ENCODE measurements at places on chromosomes 5 and 9.

GRCh38 chr5:172528440-172528839, 74.1 kb upstream of the SH3PXD2B start:
- no peak for DNase-seq

GRCh38 chr5:151318850-151319732, 15.5 kb upstream of the SLC36A3 start:
- DNase-seq, result peak; percentile 5

- no peak for DNase-seq
Observed at GRCh38 chr5:83085106-83085505, 7.8 kb downstream of the XRCC4 start.

DNA sequence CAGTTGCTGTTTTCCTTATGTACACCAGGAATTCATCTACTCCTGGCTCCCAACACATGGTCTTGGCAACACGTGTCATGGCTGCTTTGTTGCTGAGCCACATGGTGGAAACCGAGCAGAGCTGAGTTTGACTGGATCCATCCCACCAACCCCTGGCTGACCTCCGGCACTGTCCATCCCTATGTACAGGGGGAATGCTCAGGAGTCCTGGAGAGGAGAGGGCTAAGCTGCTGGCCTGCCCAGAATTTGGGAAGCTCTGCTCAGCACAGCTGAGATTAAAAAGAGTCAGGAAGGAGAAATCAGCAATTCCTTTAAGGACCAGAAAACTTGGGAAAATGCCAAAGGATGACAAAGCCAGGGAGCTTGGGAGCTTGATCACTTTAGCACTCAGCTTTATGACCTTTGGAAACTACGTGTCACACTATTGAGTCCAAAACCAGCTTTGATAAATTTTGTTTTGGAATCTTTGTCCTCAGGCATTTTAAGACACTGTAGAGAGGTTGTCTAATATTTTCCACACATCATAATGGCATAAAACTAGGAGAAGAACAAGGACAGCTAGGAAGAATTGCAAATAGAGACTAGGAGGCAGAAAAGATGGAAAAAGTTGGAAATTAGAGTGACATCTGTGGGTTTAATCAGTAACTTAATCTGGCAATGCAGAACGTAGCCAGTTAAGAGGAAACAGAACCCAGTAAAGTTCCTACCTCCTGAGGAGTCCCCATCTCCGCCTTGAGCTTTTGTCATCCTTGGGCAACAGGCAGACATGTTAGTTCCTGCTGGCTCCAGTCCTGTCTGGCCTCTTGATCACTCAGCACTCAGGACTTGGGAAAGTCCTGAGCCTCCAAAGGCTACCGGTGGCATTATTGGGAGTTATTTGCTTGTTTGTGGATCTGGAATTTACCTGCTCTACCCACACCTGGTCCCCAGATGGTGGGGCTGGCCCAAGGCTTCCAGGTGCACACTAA, 62.5 kb upstream of the PLPP1 start:
- no peak for DNase-seq

DNA sequence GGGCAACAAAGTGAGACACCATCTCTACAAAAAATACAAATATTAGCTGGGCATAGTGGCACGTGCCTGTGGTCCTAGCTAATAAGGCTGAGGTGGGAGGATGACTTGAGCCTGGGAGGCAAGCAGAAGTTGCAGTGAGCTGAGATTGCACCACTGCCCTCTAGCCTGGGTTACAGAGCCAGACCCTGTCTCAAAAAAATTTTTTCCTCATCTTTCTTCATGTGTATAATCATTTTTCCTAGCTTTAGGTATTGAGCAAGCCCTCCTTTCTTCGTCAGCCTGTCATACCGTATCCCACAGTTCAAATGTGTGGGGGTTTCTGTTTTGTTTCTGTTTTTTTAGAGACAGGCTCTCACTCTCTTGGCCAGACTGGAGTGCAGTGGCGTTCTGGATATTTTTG, 41.3 kb downstream of the EHMT1 start:
- DNase-seq, result no peak

GRCh38 chr9:38075272-38075671, 6.2 kb upstream of the SHB start:
- DNase-seq, result no peak

DNA sequence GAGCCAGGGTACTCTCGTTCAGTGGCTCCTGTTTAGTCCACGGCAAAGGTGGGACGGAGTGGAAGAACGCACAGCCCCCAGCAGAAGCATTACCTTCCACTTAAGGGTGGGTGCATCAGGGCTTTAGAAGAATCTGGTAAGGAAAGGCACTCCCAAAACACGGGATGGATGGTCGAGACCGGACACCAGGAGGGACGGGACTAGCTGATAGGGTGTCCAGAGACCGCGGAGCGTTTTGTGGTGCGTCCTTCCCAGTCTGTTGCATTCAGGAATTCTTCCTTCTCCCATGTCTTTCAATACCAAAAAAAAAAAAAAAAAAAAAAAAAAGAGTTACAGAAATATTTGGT, 545 bp upstream of the CTSV start:
- peak; percentile 14 for DNase-seq

GRCh38 chr5:140356853-140357725, 2.9 kb upstream of the SLC4A9 start:
- DNase-seq, result no peak

DNA sequence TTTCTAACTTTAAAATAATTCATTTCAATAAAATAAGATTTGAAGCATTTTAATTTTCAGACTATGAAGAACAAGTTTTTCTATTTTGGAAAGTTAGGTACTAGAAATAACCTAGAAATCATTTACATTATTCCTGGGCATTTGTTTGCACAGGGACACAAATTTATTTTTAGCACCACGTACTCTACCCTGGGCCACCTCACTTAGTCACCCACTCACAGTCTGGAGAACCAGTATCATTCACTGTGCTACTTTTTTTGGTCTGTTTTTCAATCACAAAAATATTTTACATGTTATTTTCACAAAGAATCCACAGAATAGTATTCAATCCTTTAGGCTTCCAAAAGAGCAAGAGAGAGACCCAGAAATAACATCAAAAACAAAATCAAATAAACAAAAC, 128.6 kb upstream of the ACOT12 start:
- no peak for DNase-seq

- DNase-seq, result no peak
Observed at GRCh38 chr5:157594675-157595459, 19.3 kb upstream of the ADAM19 start.

- peak; percentile 65 for DNase-seq
Observed at GRCh38 chr5:53381-54174, 38.4 kb upstream of the PLEKHG4B start.

Data from NCI-H226 (cell line).